Mucosa of descending colon (tissue), 3 donors: ENCODE measurements at places on chromosomes 2 and 18. TPM values are rescaled to one million over a fixed set of nuclear protein-coding genes. Genes with fewer than 3 reads are reported as not detected.

- no peak for DNase-seq
These were observed 300.8 kb upstream of the MEX3C start for GRCh38 chr18:51498085-51498855.

DNA sequence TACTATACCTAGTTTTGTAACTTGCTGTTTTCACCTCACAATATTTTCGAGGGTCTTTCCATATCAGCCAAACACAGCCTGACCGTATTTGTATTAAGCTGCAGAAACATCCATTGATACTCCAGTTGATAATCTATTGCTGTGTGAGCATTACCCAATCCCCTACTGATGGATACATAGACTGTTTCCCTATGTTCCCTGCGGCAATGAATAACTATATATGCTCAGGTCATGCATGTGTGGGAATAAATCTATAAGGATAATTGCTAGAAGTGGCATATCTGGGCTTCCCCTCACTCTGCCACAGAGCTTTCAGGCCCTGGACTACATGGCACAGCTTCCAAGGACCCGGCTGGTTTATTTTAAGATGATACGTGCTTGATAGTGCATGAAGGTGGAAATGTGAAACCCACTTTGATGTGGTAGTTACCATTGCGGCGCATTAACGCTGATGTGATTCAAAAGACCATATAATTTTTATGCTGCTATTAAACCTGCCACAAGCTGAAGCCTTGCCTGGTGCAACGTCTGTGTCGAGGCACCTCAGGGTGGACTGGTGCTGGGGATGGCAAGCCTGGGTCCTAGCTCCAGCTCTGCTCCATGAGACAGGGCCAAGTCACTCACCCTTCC lies 130.8 kb upstream of the MSH6 start:
- DNase-seq: no peak

CMPK2 gene
- total RNA-seq: 9.8 TPM

CD207 gene
- total RNA-seq: 0.61 TPM
